ENCODE measurements at places on chromosomes 7 and 10. TPM values are rescaled to one million over a fixed set of nuclear protein-coding genes. Genes with fewer than 3 reads are reported as not detected.

Gene CLRN3
- total RNA-seq, result not detected

DNA sequence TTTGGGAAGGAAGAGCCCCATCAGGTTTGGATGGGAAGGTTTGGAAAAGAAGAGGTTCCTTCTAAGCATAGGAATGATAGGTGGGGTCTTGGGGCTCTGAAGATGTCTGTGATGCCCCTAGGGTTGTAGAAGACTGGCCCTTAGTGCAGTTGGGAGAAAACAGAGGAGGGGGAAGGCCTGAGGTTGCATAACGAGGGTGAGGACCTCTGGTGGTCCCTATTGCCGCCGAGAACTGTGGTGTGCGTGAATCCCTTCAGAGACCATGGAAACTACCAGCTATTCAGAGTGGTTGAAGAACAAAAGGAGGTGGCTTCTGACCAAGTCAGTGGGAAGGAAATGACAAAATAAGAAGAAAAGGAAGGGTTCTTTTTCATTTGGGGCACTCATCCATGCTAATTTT is 3.1 kb upstream of the PKD2L1 start:
- no peak for DNase-seq

Gene APBB1IP
- total RNA-seq, result 18.2 TPM

Gene SYT15
- total RNA-seq, result 9.6 TPM

DNA sequence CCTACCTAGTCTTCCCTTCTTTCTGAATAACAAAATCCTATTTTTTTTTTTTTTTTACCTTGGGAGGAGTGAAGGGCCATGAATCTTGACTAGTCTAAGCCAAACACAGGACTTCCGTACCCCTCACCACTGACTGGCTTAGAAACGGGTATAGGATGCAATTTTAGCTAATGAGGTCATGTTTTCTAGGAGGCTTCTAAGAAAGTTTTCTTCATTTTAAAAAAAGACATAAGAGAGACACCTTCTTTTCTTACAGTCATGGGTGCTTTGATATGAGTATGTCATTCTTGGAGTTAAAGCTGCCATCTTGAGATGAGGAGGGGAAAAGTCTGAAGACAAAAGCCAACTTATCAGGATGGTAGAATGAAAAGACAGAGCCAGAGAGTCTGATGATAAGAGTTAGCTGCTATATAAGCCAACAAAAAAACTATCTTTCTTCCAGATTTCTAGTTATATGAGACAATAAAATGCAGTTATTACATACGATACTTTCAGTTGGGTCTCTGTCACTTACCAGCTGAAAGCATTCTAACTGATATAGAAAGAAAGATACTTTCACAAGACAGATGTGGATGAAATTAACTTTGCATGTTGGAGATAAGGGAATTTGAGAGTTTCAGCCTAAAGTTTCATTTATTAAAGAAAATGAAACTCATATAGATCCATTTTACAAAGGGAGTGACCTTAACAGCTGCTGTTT is 34.0 kb downstream of the ZNF438 start:
- DNase-seq, result no peak

GRCh38 chr7:99210265-99210970 is 2.5 kb upstream of the KPNA7 start:
- no peak for DNase-seq

- no peak for DNase-seq
These were observed 20.6 kb upstream of the HOXA13 start for GRCh38 chr7:27220440-27220955.

- no peak for DNase-seq
These were observed 101.3 kb upstream of the DKK1 start for GRCh38 chr10:52212802-52213201.

Gene NUTM2A
- 0.56 TPM for total RNA-seq

DNA sequence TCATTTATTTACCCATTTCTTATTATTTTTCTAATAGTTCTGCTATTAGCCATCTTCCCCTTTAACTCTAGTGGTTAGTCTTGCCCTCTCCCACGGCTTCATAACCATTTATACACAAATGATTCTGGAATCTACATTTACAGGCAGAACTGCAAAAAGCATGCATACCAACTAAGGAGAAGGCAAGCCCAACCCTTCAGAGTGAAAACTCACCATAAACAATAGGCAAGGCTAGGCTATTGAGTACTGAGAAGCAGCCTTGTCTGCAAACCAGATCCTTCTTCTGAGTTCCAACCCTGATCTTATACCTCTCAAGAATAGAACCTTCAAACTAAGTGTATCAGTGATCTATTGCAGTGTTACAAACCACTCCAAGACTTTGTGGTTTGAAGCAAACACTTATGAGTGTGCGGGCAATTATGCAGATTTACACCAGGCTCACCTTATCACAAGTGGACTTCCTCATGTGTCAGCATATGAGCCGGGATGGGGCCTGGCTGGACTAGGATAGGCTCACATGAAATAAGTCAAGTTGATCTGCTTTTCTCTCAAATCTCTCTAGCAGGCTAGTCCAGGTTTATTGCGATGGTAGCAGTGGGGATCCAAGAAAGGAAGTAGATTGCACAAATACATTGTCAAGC is 896.9 kb upstream of the PHF14 start:
- DNase-seq, result no peak

DNA sequence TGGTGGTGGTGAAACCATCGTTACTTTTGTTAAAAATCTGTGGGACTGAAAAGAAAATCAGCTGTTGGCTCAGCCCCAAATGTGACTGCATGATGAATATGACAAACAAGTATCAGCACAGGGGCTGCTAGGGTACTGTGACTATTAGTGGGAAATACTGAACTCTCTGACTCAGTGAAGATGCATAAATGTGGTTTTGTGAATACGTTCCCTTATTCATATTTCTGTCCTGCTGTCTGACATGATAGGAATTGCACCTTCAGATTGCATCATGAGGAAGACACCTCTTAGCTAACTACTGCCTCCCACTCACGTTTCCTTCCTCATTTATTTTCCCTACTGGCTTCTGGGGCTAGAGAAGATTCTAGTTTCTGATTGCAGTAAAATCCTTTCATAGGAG is 1.4 kb downstream of the CLEC5A start:
- no peak for DNase-seq

GRCh38 chr10:113060201-113061053 is 110.4 kb downstream of the TCF7L2 start:
- DNase-seq, result no peak

DNA sequence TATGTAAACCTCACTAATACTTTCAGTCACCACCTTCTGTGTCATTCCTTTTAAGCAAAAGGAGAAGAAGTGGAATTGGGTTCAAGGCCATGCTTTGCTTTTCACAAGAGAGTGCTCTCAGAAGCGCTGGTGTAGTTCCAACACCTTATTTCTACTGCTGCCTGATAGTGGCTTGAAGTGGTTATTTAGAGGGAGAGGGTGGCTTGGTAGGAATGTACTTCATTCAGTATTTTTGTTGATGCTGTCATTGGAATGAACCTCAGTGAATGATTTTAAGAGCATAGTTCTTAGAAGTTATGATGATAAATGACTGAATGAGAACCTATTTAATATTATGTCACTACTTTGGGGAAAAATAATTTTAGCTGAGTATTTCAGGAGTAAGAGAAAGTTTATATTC is 396.7 kb downstream of the EXOC4 start:
- DNase-seq, result no peak

GRCh38 chr7:20539201-20539600 is 76.3 kb upstream of the ABCB5 start:
- DNase-seq, result no peak

- DNase-seq, result no peak
These were observed 15.8 kb upstream of the MYL10 start for GRCh38 chr7:101644879-101645278.

DNA sequence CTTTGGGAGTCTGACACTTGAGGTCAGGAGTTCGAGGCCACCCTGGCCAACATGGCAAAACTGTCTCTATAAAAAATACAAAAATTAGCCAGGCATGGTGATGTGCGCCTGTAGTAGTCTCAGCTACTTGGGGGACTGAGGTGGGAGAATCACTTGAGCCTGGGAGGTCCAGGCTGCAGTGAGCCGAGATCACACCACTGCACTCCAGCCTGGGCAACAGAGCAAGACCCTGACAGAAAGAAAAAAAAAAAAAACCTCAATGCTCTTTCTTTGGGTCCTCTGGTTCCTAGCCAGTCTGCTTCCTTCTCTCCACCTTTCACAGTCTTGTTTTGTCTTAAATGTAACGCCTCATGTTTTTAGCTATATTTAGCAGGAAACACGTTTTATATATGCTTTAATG is 9.4 kb downstream of the OGDH start:
- DNase-seq, result no peak

Gene CCDC71L
- total RNA-seq, result 47.4 TPM

DNA sequence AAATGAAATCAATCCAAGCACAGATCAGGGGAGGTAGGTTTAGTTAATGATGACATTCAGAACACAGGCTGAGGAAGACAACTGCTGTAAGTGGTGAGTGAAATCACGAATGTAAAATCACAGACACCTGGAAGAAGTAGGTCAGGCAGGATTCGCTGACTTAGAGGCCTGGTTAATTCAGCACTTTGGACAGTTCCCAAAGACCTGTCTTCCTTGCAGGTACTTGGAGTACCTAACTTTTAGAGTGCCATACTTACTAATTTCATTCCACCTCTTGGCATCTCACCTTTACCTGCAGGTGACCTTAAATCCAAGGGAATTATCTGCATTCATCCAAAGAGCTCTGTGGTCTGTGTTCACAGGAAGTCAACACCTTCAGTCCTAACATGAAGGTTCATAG is 822.3 kb downstream of the PHTF2 start:
- no peak for DNase-seq
